GF-D8 (cell line): ENCODE measurements at places on chromosomes 3 and 15.
A peak's percentile ranks its signal among the peaks of the same experiment; 100 is the strongest.

DNA sequence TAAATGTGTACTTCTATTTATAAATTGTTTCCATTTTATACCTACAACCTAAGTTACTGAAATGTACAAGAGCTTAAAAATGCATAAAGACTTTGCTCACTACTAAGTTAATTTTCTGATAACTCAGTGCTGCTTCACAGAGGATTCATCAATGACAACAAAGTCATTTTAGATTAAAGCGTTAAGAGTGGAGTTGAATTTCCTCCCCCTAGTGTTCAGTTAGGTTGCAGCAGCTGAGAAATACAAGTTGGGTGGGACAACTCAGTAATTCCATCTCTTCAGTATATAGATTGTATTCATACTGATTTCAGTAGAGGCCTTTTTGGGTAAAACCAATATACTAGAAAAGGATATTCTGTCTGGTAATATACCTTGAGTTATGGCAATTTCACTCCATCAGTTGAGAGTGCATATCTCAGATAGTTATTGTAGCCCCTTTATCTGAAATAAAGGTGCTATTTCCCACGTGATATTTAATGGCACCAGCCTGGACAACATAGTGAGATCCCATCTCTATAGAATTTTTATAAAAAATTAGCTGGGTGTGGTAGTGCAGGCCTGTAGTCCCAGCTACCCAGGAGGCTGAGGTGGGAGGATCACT, 6.9 kb upstream of the RPL35A start:
- peak; percentile 19 for DNase-seq

- no peak for DNase-seq
Observed at GRCh38 chr3:59535791-59536221, 486.0 kb upstream of the CFAP20DC start.

- DNase-seq: no peak
Observed at GRCh38 chr15:52151353-52151752, 38.8 kb upstream of the BCL2L10 start.

- no peak for DNase-seq
Observed at GRCh38 chr15:74270854-74271520, 34.9 kb downstream of the CCDC33 start.

- DNase-seq: peak; percentile 22
Observed at GRCh38 chr3:177725165-177725564, 527.9 kb upstream of the TBL1XR1 start.
